ENCODE measurements at places on chromosomes 7 and 10. TPM values are rescaled to one million over a fixed set of nuclear protein-coding genes. Genes with fewer than 3 reads are reported as not detected.

Gene OR6B1
- total RNA-seq, result not detected

Gene ITGA8
- total RNA-seq, result not detected

DNA sequence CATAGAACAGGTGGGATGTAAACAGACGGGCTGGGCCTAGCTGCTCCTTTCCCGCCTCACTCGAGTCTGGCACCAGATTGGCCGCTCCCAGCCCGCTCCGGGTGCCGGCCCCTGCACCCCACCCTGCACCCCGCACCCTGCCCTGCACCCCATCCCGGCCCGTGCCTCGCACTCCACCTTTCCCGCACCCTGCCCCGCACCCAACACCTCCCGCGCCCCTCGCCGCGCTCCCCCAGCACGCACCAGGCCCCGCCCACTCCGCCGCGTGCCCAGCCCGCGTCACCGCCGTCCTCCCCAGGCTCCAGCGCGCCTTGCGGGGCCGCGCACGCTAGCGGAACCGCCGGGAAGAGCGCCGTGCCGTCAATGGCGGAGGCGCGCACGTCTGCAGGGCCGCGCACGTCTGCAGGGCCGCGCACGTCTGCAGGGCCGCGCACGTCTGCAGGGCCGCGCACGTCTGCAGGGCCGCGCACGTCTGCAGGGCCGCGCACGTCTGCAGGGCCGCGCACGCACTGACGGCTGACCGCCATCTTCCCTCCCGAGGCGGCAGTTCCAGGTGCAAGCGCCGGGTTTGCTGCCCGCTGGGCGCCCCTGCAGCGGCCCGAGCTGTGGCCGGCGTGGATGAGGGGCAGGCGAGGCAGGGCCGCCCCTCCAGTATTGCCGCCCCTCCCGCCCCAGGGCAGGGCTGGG is at the start of gene UBE3C:
UBE3C (plus strand) TSS at position 503 of the 687 bp plus-strand sequence. CDS start 347 bp downstream, outside the sequence.
- DNase-seq, result peak; percentile 85

- DNase-seq, result no peak
Measured at GRCh38 chr10:81877596-81877995, 2.6 kb downstream of the NRG3 start.

DNA sequence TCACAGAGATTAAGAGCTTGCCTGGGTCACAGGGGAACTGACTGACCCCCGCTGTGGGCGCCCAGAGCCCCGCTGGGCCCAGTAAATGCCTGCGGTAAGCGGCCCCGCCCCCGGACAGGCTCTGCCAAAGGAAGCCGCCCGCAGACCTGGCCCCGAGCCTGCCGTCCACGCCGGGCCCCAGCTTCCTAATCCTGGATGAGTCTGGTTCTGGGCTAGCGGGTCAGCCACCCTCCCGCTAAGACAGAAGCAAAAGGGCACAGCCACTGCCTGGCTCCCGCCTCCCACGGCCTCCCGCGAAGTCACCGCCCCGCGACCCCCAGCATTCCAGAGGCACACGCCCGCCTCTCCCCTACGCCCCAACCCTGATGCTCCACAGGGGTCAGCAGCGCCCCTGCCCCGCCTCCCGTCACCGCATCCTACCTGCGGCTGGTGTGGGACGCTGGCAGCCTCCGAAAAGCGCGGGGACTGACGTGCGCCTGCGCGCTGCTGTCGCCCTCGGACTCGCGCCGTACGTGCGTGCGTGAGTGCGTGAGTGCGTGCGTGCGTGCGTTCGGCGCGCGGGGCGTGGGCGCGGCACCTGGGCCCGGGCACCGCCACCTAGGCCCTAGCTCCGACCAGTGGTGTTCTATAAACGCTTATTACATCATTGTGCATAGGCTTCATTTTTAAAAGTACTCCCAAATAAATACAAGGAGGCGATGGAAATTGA is at the start of gene FIGNL1:
FIGNL1 (minus strand) TSS at position 470 of the 709 bp plus-strand sequence. CDS start 3,063 bp downstream, outside the sequence.
- peak; percentile 65 for DNase-seq

DNA sequence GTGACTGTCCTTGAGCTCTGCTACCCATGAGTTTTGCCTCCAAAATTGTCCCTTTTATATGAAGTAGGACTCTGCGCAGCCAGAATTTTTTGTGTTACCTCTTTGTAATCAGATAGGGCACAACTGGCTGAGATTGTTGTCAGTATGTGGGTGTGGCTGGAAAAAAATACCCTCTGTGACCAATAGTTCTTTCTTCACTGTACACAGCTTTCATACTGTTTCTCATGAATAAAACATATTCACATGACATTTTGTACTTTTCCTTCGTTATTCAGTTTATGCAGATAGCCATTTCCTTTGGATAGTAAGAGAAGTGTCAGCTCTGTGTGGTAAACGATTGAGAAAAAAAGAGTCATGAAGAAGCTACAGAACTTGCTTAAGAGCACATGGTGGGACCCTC is 49.6 kb upstream of the WNT8B start:
- DNase-seq, result no peak

DNA sequence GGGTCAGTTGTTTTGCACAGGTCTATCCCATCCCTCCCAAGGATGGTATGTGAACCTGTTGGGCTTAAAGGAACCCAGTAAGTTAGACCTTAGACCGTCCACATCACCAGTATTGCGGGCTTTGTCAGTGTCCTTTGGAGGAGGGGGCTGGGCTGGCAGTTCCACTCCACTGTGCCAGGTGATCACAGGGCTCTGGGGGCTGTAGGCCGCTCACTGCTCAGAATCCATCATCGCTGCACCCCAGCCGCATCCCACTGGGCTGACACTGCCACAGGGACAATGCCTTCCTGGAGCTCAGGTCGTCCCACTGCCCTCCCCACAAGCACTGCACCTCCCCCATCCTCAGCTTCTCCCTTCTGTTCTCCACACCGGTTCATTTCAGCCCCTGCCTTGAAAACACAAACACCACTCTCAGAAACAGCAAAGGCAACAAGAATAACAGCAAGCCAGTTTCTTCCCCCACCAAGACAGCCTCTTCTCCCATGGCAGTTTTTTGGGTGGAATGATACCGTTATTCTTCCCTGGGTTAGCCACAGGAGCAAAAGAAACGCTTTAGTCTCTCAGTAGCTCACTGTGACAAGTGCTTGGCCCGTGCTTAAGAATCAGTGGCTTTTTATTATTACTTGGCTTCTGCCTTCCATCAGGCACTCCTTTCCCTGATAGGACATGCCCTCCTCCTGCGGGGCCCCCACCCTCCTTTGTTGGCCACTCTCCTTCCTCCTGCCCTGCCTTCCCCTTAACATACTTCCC is 111.2 kb downstream of the GRK5 start:
- no peak for DNase-seq

Gene NODAL
- total RNA-seq, result 41.1 TPM

DNA sequence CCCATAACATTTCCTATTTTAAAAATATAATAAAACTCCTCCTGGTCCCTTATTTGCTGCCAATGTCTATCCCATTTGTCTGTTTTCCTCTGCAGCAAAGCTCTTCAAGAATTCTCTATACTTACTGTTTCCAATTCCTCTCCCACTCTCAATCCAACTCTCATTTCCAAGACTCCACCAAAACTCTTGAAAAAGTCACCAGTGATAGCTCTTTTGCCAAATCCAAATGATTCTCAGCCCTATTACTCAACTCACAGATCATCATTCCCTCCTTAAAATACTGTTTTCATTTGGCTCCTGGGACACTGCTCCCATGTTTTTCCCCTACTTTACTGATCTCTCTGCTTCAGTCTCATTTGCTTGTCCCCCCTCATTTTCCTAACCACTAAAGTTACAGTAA is 139.4 kb downstream of the HIBADH start:
- DNase-seq, result no peak

DNA sequence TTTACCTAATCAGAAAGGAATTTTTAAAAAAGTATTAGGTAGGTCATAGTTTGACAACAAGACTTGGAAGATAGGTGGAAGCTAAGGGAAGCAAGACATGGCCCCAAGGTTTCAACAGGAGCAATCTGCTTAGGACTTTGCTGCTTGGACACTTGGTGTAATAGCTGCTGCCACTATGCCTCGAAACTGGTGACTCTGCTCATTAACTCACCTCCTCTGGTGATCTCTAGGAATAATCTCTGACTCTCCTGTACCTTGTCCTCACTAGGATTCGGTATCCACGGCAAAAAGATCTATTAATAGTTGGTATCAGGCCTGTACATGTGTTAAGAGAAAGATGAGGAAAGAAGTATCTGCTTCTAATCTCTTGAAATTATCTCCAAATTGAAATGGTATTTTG is 53.1 kb downstream of the PTEN start:
- no peak for DNase-seq

GRCh38 chr7:22882106-22882505 is 59.5 kb upstream of the TOMM7 start:
- DNase-seq, result no peak

GRCh38 chr7:157874208-157874816 is 537.5 kb downstream of the DNAJB6 start:
- DNase-seq, result no peak

Gene SPOCK2
- total RNA-seq, result 4.7 TPM

Gene MUC12
- 6.5 TPM for total RNA-seq

DNA sequence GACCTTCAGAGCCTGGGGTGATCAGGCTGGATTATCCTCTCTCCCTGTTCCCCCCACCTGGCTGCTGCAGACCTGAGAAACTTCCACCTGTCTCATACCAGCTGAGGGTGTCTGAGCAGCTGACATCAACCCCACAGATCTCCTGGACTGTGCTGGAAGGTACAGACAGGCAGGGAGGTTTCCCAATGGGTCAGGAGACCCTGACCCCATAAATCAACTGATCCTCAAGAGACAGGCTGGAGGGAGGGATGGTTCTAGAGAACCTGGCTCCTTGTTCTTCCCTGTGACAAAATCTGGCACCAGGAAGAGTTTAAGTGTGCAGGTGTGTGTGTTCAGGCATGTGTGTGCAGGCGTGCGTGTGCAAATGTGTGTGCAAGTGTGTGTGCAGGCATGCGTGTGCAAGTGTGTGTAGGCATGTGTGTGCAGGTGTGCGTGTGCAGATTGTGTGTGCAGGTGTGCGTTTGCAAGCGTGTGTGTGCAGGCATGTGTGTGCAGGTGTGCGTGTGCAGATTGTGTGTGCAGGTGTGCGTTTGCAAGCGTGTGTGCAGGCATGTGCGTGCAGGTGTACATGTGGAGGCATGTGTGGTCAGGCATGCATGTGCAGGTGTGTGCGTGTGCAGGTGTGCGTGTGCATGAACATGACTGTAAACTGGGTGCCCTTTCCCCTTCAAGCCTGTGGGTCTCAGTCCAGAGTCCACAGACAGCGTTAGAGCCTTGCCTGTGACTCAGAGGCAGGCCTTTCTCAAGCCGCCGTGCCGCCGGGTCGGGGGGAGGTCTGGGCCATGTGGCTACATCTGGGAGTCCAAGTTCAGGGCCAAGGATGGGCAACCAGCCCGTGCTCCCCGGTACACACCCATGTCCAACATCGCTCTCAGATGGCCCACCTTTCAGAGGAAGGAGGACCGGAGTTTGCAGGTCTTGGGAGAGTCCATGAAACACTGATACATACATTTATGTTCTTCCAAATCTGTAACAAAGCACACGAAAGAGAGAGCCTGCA is 50.1 kb upstream of the ELN start:
- DNase-seq, result no peak

Gene PNLIPRP1
- total RNA-seq, result 0.68 TPM

Gene NEBL
- total RNA-seq, result 9.7 TPM

Measured in WTC11 (cell line).